Posterior cingulate gyrus (tissue), 11 donors: ENCODE measurements at places on chromosomes 4 and X.

GRCh38 chrX:152844256-152844655 lies 13.4 kb downstream of the NSDHL start:
- DNase-seq, result no peak

DNA sequence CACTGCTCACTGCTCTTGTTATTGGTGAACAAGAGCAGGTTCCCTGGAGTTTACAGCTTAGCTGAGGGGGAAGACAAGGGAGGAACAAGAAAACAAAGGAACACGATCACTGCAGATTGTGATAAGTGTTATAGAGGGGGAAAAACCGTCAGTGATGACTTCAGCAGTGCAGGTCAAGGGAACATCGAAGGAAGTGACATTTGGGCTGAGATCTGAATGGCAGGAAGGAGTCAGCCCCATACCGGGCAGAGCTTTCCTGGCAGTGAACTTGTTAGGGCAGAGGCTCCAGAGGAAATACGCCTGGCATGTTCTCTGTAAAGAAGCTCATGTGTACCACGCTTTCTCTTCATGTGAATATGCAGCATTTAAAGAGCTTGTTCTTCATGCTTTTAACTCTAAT lies 78.1 kb downstream of the LDB2 start:
- no peak for DNase-seq

DNA sequence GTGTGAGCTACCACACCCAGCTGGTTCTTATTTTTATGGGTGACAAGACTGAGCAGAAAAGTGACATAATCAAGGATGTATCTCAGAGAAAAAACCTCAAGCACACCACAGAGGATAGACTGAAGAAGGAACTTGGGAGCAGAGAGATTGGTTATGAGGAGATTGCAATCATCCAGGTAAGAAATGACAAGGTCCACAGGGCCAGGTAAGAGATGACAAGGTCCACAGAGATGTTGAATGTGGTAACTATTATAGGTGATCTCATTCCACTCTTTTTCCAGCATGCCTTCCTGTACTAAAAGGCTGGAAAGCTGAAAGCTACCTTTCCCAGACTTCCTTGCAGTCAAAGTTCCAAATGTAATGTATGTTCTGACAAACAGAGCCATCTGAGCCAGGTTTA lies 15.9 kb upstream of the RBM47 start:
- no peak for DNase-seq

- DNase-seq, result no peak
These were observed 293.2 kb upstream of the SLC7A11 start for GRCh38 chr4:138535316-138535715.

DNA sequence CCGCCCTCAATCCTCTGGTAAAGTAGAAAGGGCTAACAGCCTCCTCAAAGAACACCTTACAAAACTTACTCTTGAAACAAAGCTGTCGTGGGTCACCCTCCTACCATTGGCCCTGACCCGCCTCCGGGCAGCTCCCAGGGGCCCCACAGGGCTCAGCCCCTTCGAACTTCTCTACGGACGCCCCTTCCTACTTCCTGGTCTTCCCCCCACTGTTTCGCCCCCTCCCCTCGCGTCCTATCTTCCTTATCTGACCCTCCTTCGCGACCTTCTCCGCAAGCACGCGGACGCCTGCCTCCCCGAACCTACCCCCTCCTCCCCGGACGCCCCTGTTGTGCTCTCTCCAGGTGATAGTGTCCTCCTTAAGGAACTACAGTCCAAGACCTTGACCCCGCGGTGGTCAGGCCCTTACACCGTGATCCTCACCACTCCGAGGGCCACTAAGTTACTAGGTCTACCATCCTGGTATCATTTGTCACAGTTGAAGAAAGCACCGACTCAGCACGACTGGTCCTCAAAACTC lies 963.1 kb downstream of the RPA4 start:
- no peak for DNase-seq

- DNase-seq, result no peak
These were observed 54.4 kb upstream of the CLNK start for GRCh38 chr4:10738826-10739489.

DNA sequence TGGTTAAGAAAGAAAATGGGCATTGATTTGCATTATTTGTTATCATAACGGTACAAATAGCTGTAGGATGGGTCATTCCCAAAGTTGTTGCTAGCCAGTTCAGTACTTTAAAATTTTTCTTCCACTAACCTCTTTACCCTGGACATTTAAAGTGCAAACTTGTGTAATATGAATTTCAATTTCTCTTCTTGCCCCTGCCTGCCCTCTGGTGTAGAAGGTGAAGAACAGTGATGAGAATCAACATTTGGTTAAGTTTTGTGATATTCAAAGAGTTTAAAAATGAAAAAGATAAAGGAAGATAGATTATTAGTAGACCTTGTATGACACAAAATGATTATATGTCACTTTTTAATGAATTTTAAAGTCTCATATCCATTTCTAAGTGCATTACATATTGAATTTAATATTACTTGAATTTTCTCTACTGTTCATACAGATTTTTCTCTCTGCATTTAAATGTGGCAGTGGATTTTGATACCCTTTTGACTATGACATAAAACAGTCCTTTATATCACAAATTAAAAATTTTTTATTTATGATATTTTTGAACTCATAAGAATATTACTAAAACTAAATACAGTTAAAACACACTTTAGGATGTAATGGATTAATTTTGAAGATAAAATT lies 337.7 kb downstream of the BMPR1B start:
- no peak for DNase-seq
